ENCODE measurements at places on chromosomes 2 and 18. TPM values are rescaled to one million over a fixed set of nuclear protein-coding genes. Genes with fewer than 3 reads are reported as not detected.

- no peak for DNase-seq
Observed at GRCh38 chr18:63004466-63005089, 289.2 kb downstream of the PHLPP1 start.

DNA sequence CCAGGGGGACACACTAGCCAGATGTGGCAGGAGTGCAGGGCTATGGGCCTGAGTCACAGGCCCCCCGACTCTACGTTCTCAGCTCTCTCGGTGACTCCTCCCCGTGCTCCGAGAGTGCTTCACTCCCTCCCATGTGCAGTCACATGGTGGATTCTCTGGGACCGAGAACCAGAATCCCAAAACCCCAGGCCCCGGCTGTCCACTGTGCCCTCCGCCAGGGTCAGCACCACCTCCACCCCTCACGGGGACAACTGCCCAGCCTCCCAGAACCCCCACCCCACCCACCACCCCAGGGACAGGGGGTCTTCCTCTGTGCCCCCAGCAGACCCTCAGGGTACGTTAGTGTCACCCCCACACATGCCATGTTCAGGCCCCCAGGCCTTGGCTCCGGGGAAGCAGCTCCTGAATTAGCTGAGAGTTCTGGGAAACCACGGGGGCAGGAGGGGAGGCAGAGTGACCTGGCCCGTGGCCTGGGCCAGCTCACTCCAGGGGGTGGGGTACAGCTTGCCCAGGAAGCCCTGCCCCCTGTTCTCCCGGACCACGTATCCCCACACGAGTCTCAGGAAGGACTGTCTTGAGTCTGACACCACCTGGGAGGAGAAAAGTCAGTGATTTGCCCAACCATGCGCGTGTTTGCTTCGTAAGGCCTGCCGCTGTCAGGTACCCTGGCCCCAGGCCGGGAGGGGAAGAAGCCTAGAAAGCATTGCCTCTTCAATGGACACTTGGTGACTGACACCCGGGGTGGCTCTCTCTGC, 4.4 kb downstream of the RAMP1 start:
- DNase-seq = peak; percentile 74

DNA sequence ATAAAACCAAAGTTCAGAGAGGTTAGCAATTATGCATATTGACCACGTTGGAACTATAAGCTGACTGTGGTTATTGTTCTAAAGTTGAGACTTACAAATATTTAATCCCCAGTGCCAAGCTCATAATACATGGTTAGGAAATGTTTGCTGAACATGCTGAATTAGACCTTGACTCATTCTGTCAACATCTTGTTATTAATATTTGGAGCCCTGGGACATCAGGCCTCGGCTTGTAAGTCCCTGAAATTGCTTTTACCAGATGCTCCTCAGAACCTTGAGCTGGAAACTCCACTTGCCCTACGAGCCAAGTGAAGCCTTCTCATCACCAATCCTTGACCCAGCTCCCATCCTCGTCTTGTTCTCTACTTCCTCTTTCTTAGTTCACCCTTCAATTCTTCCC, 21.2 kb downstream of the DYNAP start:
- DNase-seq = no peak

The CNDP2 gene
- total RNA-seq = 56.2 TPM

GRCh38 chr2:17593841-17594491, 53.5 kb downstream of the VSNL1 start:
- no peak for DNase-seq
